ENCODE measurements at places on chromosomes 1 and 21.

- peak; percentile 43 for DNase-seq
Measured at GRCh38 chr1:70910013-70910412, 137.6 kb downstream of the PTGER3 start.

DNA sequence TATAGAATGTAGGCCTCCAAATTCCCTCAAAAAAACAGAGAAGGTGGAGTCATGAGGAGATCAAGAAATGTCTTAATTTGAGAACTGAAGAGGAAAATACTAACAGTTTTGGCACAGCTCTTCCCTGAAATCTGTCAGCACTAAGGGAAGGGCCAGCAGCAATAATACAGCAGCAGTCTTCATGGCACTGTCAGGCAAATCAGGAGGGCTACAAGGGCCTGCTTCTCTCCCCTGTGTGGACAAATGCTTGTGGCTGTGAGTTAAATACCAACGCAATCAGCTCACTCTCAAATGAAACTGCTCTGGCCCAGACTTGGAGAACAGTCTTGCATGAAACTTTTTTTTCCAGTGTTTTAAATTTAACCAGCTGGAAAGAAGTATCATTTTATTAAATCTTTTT is 20.5 kb upstream of the CNN3 start:
- no peak for DNase-seq

DNA sequence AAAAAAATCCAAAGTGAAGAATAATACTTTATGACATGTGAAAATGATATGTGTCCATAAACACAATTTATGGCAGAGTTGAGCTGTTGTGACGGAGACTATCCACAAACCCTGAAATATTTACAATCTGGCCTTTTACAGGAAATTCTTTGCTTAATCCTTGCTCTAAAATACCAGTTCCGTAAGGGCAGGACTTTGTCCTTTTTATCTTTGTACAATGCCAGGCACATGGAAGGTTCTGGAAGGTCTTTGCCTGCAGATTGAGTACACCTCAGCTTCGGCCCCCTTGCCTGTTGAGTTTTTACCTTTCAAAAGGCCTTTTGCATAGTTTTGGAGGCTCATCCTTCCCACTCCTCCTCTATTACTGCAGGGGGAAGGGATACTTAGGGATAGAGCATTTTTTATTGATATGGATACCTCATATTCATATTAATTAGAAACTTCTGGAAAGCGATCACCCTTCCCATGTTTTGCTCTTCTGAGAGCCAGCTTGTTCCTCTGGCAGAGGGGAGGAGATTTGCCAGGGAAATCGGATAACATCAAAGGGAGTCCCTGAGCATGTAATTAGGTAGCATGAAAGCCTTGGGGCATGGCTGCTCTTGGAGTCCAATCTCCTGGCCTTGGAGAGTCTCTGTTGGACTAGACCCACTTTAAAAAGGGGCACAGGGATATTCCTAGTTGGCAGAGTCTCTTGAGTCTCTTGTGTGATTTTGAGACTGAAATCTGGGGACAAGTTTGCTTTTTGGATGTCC is 217.1 kb downstream of the KCNJ6 start:
- DNase-seq, result no peak

DNA sequence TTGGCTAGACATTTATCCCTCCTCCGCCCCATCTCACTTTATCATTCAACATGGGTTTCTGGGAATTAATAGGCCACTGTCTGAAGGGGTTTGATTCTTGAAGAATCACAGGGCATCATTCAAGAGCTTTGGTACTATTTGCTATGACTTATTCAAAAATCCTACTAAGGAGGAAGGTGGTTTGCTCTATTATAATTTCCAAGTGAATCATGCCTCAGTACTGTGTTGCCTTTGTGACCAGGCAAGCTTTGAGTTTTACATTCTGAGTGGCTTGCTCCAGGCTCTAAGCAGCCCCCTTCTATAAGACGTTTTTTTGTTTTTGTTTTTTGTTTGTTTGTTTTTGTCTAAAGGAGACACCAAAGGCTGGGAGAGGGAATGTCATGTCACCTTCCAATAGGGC is 2.6 kb downstream of the C1orf21 start:
- no peak for DNase-seq

GRCh38 chr1:12171206-12172041 is 4.6 kb downstream of the TNFRSF1B start:
- DNase-seq, result no peak

DNA sequence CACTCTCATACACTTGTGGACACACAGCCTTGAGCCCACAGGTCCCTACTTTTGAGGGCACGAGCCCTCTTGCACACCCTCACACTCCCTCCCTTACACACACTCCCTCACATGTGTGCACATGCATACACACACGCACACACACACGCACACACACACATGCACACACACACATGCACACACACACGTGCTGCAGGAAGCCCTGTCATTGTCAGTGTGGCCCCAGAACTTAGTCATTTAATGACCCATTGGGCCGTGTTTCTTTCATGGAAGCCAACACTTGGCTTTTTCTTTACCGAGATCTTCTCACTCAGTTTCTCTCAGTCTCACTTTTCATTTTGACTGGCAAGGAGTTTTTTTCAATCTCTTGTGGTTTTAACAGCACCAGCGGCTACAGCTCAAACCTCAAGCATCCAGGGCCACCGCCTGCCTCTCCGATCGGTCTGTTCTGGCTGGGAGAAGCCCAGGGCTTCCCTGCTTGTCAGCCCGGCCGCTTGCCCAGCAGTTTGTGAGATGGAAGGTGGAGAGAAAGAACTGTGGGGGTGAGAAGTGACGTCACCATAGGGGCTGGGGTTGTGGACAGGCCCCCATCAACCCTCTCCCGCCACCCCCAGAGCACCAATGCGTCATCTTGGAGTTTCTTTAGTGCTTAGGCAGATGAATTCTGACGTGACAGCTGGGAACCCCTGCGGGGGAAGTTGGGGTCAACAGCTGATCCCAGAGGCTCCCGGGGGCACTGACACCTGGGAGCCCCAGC is 15.8 kb upstream of the TNFRSF8 start:
- DNase-seq, result peak; percentile 49

DNA sequence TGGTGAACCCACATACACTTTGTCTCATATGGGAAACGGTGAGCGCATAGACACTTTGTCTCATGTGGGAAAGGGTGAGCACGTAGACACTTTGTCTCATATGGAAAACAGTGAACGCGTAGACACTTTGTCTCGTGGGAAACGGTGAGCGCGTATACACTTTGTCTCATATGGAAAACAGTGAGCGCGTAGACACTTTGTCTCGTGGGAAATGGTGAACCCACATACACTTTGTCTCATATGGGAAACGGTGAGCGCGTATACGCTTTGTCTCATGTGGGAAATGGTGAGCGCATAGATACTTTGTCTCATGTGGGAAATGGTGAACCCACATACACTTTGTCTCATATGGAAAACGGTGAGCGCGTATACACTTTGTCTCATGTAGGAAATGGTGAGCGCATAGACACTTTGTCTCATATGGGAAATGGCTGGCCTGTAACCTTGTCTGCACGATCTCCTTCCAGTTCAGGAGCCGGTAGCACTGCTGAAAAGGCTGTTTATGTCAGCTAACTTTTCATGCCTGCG is 50.7 kb upstream of the TRAPPC10 start:
- no peak for DNase-seq

DNA sequence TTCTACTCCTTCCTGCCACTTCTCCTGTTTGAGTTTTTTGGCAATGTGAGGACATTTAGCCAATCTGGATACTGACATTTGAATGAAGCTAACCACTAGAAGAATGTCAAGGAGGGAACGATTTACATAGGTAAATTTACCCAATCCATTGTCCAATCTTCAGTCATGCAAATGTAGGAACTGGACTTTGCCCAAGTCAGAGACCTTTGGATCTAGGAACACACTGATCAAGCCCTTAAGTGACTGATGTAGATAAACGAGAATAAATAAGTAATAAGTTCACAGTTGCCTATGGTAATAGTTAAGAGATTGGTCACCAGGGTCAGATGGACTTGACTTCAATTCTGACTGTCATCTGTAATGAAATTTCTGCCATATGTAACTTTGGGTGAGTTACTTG is 177.6 kb downstream of the FGGY start:
- no peak for DNase-seq

DNA sequence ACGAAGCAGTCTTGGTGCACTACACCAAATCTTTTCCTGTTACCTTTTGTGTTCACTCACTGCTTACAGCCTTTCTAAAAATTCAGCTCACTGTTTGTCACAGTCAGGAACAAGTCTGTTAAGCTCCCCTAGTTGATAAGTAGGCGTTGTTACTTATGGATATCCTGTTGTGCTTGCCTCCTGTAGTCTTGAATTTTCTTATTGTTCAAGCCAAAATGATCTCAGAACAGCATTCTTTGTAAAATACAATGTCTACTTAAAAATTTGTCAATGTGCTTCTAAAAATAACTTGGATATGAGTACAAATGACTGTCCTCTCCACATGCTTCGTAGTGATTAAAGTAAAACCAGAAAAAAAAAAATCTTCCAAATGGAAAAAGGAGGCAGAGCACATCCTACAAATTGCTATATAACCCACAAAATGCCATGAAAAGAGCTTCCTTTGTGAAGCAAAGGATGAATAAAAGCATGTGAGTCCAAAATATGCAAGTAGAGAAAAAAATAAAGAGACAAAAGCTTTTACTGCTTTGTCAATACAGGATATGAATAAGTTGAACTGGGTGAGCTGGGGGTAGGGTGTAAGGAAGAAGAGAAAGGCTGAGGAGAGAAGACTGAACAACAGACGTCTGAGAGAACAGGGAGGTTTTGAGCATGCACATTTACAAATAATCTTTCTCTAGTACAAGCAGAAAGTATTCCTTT is 228.9 kb upstream of the ADGRL4 start:
- DNase-seq, result no peak

DNA sequence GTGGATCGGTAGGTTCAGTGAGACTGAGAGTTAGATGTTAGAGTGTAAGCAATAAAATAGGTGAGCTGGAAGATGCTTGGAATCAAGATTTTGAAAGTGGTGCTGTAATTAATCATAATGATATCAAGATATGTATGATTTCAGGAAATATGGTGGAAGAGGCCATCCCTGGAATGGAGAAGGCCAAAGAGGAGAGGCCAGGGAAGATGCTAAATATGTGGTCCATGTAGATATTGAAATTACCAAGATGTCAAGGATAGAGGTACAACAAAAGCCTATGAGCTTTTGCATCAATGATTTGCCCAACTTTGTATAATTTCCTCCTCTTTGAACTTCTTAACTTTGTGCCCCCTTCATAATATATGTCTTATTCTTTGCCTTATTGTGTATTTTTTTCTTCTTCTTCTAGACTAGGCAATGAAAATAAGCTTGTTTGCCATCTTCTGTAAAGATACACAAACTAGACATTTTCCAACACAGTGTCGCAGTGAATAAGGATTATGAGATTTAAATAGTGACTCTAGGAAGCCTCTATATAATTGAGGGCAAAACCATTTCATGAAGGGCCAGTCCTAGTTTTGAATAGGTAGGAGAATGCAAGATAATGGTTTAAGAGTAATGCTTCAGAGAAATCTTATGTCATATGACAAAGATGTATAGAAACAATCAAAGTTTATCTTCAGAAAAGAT is 8.9 kb downstream of the PTGS2 start:
- no peak for DNase-seq

DNA sequence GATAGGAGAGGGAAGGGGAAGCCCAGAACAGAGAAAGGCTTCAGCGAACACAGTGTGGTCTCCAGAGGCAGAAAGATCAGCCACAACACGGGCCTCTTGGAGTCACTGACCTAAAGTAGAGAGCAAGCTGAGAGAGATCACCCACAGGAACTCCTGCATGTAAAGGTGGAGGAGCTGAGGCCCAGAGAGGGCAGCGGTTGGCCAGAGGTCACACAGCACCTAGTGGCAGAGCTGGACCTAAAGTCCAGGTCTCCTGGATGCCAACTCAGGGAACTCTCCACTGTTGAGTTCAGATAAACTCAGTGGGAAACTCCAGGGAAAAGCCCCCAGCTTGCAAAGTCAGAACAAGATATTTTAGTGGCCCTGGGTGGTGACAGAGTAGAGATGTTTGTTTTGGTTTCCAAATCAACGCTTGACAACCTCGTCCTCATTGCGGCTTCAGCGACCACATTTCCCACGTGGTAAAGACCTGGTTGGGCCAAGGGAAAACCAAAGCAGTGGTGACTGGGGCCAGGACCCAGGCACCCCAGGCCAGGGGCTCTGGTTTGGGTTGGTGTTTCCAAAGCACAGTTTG is 4.6 kb downstream of the IFFO2 start:
- DNase-seq, result peak; percentile 5

- DNase-seq, result peak; percentile 83
Measured at GRCh38 chr1:226406401-226406881, 1.5 kb downstream of the PARP1 start.

- no peak for DNase-seq
Measured at GRCh38 chr1:29317063-29317915, 81.0 kb downstream of the PTPRU start.

DNA sequence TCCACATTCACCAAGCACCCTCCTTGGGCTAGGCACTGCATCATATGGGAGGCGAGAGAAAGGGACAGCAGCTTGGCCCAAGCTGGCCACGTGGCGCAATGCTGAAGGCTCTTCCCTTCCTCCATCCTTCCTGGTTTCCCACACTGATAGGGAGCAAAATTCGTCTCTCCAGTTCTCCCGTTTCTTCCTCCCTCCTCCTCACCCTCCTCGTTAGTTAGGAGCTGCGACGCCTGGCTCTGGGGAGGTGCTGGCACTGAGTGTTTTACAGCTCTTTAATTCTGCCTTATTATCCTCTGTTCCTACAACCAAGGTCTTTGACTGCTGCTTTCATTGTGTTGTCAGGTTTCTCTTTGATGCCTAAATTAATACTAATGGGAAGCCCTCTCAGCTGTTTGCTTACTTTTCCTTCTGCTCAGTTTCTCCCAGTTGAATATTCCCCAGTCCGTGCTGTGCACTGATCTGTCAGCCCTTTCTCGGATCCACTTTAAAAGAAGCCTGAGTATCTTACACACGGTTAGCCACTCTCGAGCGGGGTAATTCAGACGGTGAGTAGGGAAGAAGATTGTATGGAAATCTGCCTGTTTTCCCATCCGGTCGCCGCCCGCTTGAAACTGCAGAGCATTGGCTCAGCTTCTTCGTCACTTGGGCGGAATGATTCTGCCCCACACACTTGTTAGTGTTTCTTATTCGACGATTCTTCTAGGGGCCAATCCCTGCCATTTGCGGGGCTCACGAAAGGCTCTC is 56.2 kb upstream of the SMYD2 start:
- DNase-seq, result no peak

DNA sequence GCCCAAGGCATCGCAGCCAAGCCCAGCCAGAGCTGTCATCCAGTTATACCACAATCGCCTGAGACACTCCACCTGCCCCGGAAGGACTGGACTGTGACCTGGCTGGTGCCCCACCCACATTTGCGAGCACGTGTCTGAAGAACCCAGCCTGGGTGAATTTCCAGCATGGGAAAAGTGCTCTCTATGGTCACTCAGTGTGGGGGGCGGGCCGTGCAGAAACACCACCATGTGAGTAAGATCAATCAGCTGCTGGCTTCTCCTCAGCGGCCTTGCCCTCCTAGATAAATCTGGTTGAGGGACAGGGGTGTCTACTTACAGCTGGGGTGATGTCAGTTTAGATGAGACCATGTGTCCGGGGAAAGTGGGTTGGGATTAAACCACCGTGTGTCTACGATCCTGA is 44.8 kb downstream of the URB1 start:
- no peak for DNase-seq

GRCh38 chr1:202599669-202600431 is 110.4 kb downstream of the SYT2 start:
- DNase-seq, result peak; percentile 77

Measured in OCI-M1 (cell line).